GM18507 (cell line): ENCODE measurements at places on chromosomes 6 and 20.

GRCh38 chr20:9966966-9967365 is 67.8 kb upstream of the ANKEF1 start:
- DNase-seq: no peak

- no peak for DNase-seq
Observed at GRCh38 chr6:45132059-45132458, 196.1 kb upstream of the RUNX2 start.

DNA sequence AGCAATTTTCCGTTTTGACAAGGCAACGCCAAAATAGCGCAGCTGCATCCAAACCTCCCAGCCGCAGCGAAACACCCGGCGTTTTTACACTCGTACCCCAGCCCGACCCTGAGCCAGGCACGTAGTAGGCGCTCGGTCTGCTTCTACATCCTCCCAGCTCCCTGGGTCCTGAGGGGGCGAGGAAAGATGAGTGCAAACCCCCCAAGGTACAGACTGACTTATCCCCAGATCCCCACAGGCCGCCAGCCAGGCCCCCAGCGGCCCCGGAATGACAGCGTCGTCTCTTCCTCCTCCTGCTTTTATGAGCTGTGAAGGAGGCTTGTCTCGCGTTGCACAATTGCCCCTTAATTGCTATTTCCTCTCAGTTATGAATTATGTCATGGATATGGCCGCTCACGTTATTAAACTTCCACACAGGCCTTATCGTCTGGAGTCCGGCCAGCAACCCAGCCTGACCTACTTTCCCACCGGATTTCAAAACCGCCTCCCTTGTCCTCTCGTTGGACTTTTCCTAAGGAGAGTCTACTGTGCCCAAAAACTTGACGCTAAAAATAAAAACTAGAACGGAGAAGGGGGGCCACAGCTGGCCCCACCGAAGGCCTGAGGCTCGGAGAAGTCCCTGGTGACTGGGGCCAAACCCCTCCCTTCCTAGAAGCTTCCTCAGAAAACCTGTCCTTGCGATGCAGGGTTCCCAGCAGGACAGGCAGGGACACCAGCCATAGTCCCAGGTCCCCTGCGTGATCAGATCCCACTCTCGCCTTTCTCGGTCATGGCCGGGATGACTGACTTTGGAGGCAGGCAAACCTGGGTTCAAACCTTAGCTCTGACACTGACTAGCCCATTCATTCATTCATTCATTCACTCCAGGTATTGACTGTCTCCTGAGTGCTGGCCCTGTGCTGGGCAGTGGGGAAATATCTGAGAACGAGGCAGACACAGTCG is 130.9 kb upstream of the PTPN1 start:
- DNase-seq: no peak

DNA sequence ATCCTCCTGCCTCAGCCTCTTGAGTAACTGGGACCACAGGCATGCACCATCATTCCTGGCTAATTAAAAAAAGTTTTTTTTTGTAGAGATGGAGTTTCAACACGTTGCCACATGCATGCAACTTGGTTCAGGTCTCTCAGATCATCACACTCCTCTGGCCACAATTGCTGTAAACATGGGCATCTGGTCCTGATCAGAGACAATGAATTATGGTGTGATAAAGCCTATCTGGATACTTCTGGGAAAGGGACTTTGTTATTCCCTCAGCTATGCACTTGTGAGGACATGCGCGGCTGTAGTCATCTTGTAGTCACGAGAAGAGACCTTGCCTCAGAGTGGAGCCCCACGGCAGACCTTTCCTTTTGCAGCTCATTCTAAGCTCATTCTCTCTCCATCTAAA is 210.9 kb upstream of the ZFP64 start:
- no peak for DNase-seq
